ENCODE measurements at places on chromosomes 6 and 20.

- DNase-seq = peak; percentile 57
Observed at GRCh38 chr20:61719691-61720347, 345.9 kb downstream of the TAF4 start.

DNA sequence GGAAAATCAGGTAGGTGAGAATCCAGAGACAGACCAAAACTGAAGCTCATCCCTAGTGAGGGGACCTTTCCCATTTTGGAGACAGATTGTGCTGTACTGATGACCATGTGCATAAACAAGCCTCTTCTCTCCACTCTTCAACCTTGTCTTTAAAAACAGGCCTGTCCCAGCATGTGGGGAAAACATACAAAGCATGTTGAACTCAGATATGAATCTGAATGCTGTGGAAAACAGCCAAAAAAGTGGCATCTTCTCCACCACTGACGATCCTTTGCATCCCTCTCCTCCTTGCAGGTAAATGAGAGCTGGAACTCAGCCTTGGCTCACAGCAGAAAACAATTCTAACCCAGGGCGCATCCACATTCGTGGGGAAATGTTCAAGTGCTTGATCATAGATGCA is 123.7 kb upstream of the FOXQ1 start:
- no peak for DNase-seq

DNA sequence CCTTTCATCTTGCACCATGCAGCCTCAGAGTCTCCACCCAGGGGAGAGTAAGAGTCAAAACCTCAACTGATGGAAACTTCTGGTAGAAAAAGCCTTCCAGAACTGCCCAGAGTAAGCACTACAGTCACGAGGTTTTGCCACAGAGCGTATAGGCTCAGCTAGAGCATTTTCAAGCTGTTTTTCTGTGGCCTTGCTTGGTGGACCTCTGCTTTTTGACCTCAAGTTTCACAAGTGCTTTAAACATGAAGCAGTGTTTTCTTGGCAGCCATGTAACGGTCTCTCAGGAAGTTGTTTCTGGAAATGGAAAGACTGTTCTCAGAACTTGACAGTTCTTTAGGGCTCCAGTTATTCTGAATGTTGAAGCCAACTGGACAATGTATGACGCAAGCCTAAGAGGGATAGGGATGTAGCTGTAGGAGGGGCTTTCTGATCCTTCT is 146.5 kb downstream of the ZDHHC14 start:
- no peak for DNase-seq

GRCh38 chr6:136146130-136146529 is 104.0 kb downstream of the MTFR2 start:
- DNase-seq = no peak

GRCh38 chr20:32642257-32643046 is 31.3 kb downstream of the C20orf203 start:
- no peak for DNase-seq

GRCh38 chr20:45032276-45032675 is 66.0 kb downstream of the STK4 start:
- DNase-seq = no peak

DNA sequence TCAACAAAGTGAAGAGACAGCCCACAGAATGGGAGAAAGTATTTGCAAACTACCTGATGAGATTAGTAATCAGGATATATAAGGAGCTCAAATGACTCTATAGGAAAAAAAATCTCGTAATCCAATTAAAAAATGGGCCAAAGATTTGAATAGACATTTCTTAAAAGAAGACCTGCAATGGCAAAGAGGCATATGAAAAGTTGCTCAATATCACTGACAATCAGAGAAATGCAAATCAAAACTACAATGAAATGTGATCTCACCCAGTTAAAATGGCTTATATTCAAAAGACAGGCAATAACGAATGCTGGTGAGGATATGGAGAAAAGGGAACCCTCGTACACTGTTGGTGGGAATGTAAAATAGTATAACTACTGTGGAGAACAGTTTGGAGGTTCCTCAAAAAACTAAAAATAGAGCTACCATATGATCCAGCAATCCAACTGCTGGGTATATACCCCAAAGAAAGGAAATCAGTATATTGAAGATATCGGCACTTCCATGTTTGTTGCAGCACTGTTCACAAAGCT is 65.0 kb downstream of the TOX2 start:
- DNase-seq = no peak

- no peak for DNase-seq
Observed at GRCh38 chr6:34536251-34536958, 19.7 kb downstream of the SPDEF start.

DNA sequence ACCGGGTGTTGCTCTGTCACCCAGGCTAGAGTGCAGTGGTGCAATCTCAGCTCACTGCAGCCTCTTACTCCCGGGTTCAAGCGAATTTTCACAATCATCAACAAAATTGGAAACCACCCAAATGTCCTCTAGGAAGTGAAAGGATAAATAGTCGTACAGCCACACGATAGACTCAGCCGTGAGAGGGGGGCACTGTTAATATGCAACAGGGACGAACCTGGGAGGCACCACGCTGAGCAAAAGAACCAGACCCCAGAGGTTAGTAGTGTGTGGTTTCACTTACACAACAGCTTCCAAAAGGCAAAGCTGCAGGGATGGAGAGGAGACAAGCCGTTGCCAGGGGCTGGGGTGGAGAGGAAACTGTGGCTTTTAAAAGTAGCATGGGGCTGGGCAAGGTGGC is 30.1 kb upstream of the NTSR1 start:
- DNase-seq = no peak

GRCh38 chr6:41713159-41713649 is 22.2 kb downstream of the TFEB start:
- DNase-seq = no peak

- no peak for DNase-seq
Observed at GRCh38 chr20:57205606-57206219, 60.7 kb downstream of the BMP7 start.

- no peak for DNase-seq
Observed at GRCh38 chr6:150692604-150693003, 92.9 kb downstream of the PLEKHG1 start.

- no peak for DNase-seq
Observed at GRCh38 chr6:108944707-108945680, 96.8 kb downstream of the ARMC2 start.

DNA sequence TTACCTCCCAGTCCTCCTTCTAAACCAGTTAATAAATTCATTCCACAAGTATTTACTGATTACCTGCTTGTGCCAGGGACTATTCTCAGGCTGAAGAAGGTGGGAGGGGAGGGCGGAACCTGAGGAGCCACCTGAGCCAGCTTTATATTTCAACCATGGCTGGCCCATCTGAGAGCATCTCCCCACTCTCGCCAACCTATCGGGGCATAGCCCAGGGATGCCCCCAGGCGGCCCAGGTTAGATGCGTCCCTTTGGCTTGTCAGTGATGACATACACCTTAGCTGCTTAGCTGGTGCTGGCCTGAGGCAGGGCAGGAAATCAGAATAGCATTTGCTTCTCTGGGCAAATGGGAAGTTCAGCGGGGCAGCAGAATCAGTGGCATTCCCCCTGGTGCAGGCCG is 4.9 kb upstream of the AAR2 start:
- DNase-seq = no peak

- DNase-seq = no peak
Observed at GRCh38 chr6:169212436-169212835, 41.2 kb downstream of the THBS2 start.

DNA sequence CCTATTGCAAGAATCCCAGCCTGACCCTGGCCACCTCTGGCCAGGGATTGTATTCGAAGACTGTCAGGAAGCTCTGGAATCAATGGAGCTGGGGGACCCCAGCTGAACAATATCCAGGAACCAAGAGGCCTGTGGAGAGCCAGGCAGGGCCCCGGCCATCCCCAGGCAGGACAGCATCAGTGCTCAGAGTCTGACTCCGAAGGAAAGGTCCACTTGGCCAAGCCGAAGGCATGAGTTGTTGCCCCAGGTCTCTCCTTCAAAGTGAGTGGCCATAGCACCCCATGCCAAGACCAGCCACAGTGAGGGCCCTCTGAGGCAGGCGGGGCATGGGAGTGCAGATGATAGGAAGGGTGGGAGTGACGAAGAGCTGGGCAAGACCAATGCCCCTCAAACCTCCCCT is 193.1 kb downstream of the CDH4 start:
- DNase-seq = no peak

- no peak for DNase-seq
Observed at GRCh38 chr6:89566930-89567629, 71.5 kb downstream of the LYRM2 start.

GRCh38 chr6:47109281-47109680 is 67.1 kb upstream of the ADGRF1 start:
- no peak for DNase-seq

DNA sequence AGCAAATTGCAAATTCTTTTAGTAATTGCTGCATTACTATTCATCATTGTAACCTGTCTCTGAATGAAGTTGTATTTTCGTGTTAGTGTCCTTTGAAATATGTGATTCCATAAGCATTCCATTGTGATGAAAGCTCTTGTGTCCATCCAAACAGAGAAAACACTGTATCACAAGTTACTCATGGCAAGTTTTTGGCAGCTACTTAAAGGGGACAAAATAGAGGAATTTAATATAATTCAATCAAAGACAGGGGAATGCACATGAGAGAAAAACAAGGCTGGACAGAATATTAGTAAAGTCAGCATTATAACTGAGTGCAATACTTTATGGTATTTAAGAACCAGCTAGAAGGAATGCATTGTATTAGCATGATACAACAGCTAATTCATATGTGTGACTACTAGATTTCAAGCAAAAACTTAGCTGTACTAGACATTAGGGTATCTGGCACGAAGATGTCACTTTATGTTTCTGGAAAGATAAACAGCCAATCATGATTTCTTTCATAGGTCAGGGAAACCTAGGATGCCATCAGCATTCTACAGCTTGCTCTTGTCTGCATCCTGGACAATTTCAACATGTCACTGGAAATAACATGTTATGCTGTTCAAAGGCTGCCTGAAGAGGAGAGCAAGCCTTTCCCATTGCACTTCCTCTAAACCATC is 270.6 kb upstream of the MARCKS start:
- no peak for DNase-seq

DNA sequence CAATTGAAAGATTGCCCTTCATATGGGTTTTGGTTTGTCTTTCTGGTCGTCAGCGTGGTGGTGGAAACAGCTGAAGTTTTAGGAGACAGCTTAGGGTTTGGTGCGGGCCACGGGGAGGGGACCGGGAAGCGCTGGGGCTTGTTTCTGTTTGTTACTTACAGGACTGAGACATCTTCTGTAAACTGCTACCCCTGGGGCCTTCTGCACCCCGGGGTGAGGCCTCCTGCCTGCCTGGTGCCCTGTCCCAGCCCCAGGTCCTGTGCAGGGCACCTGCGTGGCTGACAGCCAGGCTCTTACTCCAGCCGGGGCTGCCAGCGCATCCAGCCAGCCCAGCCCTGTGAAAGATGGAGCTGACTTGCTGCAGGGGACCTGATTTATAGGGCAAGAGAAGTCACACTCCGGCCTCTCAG is 22.8 kb downstream of the NPEPL1 start:
- DNase-seq = no peak

DNA sequence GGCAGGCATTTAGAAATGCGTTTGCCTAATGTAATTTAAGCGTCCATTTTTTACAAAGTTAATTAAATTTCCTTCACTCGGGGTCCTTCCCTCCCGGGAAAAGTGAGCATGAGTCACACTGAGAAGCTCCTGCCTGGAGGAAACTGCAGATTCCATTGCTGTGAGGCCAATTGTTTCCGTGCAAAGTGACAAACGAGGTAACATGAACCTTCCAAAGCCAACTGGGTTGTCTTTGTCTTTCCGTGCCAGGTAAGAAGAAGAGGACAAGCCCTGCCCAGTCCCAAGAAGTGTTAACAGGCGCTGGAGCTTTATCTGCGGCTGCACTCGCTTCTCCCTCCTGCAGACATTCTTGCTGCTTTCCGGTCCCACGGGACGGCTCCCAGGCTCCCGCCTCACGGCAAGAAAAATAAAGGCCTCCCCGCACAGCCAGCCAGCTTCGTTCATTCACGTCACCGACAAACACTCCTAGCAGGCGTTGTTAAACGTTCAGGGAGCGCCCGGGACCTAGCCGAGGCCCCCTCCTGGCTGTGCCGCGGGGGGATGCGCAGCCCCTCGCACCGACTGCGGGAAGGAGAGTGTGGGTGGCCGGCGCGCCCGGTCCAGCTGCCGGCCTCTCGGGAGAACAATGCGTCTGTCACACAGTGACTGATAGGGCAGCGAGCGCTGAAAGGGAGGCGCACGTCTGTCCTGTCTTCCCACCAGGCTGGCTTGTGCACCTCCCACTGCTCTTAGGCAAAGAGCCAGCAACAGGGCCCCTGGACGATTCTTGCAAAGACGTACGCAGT is 61.5 kb upstream of the HDDC2 start:
- DNase-seq = no peak

- no peak for DNase-seq
Observed at GRCh38 chr6:155062866-155063341, 67.8 kb downstream of the TIAM2 start.

DNA sequence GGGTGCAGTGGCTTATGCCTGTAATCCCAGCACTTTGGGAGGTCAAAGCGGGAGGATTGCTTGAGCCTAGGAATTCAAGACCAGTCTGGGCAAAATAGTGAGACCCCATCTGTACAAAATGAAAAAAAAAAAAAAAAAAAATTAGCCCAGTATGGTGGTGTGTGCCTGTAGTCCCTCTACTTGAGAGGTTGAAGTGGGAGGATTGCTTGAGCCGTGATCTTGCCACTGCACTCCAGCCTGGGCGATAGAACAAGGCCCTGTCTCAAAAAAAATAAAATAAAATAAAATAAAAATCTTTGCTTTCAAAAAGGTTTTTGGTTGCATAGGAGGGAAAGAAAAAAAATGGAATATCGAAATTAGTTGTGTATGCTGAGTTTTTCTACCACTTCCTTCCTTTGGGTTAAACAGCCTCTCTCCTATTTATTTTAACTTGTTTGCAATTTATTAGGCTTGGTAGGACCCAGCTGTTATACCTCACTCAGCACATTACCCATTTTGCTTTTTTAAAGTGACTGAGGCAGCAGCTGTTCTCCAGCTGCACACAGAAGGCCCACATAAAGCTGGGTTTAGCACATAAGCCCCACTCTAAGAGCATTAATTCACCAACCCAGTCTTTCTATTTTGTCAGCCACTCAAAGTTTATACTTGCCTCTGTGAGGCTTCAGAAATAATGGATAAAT is 152.3 kb downstream of the ZFAND3 start:
- no peak for DNase-seq

DNA sequence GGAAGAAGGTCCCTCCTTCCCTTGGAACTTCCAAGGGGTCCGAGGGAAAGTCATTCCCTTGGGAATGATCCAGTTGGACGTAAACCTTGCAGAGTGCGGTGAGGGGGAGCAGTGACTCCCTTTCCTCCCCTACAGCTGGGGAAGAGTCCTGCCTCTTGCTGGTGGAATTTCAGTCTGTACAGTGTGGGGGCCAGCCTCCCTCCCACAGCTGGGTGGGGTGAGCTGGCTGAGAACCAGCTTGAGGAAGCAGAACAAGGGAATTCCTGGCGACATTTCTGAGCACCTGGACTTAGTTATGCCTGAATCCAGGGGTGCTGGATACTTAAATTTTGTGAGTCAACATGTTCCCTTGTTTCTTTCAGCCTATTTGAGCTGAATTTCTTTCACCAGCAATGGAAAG is 152.0 kb downstream of the ANKRD60 start:
- DNase-seq = no peak

- DNase-seq = no peak
Observed at GRCh38 chr20:10042086-10042485, 7.3 kb downstream of the ANKEF1 start.
